Jurkat, Clone E6-1 (cell line): ENCODE measurements at places on chromosomes 6 and 20.
A peak's percentile ranks its signal among the peaks of the same experiment; 100 is the strongest.

GRCh38 chr20:60024801-60025200, 66.6 kb downstream of the CDH26 start:
- no peak for DNase-seq

DNA sequence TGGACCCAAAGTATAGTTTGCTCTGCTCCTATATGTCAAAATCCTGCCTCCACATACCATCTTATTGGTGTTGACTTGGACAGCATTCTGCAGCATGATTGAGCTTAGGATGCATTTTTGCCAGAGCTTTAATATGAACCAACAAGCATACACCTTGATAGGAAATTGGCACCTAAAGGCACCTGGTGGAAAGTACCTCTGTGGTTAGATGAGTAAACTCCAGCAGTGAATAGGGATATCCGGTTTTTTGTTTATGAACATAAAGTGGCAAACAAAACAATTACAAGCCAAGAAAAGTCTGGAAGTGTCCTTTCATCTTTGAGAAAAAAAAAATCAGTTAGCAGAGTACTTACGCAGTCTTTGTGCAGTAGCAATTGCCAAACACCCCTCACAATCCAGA, 6.2 kb upstream of the CYP24A1 start:
- no peak for DNase-seq

GRCh38 chr6:16345449-16346330, 107.3 kb downstream of the GMPR start:
- no peak for DNase-seq

DNA sequence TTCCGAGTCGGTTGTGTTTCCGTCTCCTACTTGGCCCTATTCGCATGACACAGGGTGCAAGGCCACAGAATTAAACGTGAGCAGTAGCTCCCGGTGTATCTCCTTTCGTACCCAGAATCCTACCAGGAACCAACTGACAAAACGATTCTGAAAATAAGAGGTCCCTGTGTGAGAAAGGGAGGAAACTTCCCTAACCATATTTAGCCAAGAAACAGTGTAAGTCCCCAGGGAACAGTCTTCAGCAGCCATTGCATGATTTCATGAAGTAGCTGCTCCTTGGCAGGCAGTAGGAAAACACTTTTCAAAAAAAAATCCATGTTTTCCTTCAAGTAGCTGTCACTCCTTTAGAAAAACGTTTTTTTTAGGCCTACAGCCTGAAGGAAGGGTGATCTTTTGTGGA, 46.9 kb downstream of the PDE10A start:
- DNase-seq: no peak

DNA sequence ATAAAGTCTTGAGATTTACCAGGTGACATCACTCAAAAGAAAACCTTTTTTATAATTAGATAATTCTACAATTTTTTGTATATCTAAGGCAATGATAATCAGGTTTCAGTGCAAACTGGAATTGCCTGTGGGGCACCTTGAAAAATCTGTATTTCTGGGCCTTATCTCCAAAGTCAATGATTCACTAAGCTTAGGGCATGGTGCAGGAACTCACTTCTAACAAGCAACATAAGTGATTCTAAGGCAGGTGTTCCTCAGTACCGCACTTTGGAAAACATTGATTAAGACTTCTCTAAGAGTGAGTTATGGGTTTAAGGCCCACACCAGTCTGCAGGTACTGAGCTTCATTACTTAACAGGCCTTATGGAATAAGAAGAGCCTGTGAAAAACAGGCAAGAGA, 115.3 kb downstream of the COL12A1 start:
- DNase-seq: no peak

DNA sequence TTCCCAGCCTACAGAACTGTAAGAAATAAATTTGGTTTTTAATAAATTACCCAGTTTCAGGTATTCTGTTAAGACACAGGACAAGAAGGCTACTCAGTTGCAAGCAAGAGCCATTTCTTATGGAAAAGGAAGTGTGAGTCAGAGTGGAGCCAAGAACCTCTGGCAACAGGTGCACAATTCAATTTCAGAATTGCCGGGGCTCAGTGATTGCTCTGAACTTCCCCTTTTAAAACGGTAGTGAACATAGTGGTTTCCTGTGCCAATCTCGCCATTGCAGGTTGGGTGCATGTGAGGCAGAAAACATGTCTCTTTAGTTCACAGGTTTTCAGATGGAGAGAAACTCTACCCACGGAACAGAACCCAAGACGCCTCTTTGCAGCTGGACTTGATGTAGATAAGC, 16.4 kb downstream of the PIGT start:
- peak; percentile 83 for DNase-seq

DNA sequence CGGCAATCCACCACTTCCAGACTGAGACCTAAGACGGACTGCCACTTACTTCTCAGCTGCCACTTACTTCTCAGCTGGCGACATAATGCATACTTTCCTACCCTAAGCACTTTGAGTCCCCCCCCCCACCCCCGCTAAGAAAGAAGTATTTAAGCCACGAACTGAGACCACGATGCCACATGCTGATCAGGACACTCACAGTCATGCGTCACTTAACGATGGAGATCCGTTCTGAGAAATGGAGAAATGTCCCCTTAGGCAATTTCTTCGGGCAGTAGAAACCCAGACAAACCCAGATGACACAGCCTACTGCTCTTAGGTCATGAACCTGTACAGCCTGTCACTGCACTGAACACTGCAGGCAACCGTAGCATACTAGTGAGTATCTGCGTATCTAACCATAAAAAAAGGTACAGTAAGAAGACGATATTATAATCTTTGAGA, 690 bp downstream of the IFNGR1 start:
- no peak for DNase-seq

DNA sequence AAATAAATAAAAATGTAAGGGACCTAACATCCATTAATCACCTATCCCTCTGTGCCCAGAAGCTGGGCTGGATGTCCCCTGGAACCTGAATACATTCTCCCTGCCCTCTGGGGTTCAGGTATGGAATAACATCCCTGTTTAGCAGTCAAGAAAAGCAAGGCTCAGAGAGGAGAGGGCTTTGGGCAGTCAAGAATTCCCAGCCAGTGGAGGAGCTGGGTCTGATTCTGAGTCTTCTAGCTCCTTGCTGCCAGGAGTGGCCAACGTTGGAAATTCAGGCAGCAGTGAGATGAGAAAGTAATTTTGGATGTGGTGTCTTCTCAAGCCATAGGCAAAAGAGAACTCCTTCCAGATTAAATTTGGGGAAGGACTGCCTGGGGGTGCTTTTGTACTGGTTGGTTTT, 42.6 kb upstream of the ZNFX1 start:
- no peak for DNase-seq

DNA sequence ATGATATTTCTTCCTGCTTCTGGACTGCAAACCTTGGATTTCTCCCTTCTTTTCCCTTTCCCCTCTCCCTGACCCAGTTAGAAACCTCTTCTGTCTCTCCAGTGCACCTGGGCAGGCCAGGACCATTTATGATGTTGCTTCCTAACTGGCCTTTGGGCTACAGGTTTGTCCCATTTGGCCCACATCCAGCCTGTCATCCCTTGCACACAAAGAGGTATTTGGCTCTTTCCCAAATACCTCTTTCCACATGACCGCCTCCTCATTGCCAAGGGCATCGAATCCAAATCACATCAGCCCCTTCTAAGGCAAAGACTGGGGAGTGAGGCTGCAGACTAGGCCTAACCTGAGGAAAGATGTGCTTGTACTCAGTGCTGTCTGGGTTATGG, 13.6 kb downstream of the FGD2 start:
- no peak for DNase-seq

DNA sequence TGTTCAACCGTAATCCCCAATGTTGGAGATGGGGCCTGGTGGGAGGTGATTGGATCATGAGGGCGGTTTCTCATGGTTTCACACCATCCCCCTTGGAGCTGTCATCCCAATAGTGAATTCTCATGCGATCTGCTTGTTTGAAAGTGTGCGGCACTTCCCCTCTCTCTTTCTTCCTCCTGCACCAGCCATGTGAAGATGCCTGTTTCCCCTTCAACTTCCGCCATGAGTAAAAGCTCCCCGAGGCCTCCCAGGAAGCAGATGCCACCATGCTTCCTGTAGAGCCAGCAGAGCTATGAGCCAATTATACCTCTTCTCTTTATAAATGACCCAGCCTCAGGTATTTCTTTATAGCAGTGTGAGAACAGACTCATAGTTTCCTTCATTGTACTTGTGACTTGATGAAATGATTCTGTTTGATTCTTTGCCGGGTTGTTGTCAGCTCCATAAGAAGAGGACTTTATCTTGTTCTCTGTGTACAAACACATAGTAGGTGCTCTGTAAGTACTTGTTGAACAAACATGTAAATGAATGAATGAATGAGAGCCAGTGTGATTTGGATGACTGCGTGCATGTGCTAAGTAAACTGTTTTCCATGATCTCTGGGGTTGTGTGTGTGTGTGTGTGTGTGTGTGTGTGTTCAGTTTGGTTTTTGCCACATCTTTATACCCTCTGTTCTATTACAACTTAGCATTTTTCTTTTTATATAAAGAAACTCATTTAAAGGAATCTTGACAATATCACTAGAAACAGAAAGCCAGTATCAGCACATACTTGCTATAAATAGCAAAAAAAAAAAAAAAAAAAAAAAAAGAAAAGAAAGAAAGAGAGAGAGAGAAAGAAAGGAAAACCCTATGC, 22.5 kb upstream of the PTGIS start:
- DNase-seq: no peak

DNA sequence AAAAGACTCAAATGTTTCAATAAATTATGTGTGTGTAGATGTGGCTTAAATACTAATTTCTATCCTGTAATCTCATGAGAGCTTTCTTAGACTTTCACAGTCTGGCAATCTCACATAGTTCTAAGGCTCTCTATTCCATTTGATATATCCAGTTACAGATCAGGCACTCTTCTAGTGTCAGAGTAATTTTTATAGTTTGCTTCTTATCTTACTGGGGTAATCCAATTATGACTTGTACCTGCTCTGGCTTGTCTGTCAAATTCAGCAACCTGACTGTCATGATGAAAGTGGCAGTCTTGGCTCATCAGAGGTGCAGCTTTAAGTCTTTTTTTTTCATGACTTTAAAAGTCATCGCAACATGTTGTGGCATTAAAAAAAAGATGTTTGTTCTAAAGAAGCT, 513.2 kb upstream of the MAN1A1 start:
- DNase-seq: no peak

DNA sequence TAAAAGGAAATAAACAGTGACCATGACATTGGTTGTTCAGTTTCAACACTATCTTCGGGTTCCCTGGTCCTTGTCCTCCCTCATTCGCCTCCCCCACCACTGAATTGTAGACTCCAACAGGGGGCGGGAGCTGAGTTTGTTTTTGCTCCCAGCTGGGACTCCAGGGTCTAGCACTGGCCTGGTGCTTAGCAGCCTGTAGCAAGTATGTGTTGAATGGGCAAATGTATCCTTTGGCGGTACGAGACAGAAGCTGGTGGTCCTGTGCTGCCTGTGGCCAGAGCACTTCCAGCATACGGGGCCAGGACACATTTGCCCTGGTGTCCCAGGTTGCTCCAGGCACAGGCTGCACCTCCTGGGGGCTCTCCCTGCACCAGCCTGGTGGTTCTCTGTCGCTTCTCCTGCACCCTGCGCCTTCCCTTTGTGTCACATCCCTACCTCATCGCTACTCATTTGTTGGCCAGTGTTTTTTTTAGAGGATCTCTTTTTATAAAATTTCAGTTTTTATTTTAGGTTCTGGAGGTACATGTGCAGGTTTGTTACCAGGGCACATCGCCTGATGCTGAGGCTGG, 40.1 kb downstream of the PHACTR3 start:
- DNase-seq: no peak

- no peak for DNase-seq
These were observed 320 bp downstream of the GSTA4 start for GRCh38 chr6:52994839-52995088.

GRCh38 chr6:41515995-41516394, 30.2 kb upstream of the FOXP4 start:
- DNase-seq: no peak

DNA sequence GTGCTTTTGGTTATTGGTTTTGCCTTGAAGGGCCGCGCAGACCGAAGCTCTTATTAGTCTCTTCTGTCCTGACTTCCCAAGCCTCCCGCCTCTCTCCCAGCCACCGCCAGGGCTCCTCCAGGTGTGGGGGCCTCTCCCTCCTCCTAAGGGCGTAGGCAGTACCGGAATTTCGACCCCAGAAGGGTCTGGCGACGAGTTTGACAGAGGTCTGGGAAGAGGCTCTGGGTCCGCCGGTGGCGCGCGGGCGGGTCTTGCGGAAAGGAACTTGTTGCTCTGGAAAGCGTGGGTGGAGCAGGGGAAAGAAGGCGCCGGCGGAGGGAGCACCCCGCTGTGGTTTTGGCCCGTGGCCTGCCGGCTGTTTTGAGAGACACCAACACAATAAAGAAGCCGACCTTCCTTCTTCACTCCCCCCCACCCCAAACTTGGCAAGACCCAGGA, 1.8 kb downstream of the PCSK2 start:
- no peak for DNase-seq

- DNase-seq: no peak
These were observed 215.2 kb downstream of the NFATC2 start for GRCh38 chr20:51327251-51327841.

GRCh38 chr6:163583558-163583957, 169.0 kb downstream of the QKI start:
- no peak for DNase-seq

- no peak for DNase-seq
These were observed 43.6 kb downstream of the ANKEF1 start for GRCh38 chr20:10078403-10078802.

DNA sequence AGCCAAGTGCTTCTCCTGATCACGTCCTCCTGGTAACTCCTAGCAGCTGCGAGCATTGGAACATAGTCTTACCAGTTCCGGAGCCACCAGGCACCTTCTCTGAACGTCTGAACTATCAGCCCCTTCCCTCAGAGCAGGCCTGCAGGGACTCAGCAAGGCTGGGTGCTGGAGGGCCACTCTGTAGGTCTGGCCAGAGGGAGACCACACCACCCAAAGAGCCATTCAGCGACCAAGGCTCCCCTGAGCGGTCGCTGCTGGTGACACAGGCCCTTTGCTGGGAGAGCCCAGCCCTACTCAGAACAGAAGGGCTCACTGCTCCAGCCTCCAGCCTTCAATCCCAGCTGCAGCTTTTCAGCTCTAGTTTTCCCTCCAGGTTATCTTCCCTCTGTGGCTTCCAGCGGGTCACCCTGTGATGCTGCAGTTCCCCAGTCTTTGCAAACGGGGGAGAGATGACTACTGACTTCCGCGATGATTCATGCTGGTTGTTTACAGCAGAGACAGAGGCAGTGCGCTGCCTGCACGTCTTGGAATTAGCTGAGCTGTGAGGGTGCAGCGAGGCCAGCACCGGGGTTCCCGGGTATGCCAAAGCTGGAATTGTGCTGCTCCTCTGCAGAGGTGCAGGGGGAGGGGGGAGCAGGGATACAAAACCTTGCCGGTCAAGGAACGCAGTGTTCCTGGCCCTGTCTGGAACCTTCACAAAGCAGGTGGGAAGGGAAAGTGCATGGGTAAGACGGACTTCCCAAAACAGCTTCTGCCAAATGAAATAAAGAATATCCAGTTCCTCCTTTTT, 161.4 kb downstream of the LY86 start:
- DNase-seq: no peak

- no peak for DNase-seq
These were observed 9.2 kb downstream of the ECI2 start for GRCh38 chr6:4125933-4126864.
